ENCODE measurements at places on chromosomes 2 and 18.

DNA sequence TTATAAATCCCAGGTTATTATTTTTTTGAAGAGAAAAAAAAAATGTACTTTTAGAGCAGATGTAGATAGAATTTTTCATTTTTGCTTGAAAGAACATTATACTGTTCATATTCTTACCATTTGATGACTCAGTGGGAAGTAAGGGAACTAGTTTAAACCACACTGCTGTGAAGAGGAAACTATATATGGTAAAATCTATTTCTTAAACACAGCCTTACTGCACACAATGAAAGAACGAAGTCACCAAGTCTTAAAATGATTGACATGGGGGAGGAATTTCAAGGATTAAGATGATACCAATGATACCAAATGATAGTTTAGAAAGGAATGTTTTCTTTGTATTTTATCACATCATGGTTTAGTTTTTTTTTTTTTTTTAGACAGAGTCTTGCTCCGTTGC lies 5.0 kb downstream of the ACTR2 start:
- DNase-seq: no peak

DNA sequence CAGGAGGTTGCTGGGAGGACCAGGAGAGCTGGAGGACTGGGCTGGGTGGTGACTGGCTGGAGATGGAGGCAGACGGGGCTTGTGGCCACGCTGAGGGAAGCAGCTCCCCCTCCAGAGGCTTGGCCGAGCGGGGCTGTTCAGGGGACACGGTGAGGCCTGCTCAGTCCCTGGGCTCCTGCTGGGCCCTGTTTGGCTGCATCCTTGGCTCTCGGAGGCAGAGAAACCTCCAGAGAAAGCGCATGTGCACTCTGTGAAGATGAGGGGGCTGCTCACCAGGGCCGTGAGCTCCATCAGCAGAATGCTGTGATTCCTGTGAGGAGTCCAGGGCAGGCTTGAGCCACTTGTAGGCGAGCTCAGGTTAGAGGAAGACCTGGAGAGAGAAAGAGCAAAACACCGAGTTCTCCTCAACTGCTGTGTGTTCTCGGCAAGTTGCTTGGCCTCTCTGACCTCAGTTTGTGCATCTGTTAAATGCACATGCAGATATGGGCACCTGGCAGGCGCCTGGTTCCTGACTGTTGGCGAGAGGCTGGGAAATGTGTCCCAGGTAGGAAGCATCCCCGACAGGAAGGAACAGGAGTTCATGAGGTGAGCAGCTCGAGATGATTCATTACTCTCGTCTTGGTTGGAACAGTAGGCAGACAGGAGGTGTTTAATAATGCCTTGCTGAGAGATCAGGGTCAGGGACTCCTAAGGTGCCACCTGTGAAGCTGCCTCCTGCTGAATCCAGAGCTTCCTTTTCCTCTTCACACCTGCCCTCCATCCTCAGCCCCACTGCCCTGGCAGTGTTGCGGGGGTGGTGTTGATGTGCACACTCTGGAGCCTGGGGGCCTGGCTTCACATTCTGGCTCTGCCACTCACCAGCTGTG lies 941 bp downstream of the ZAP70 start:
- no peak for DNase-seq

GRCh38 chr18:57275111-57275510 lies 77.2 kb upstream of the ST8SIA3 start:
- DNase-seq: no peak

GRCh38 chr2:28577791-28578680 lies 82.2 kb downstream of the PLB1 start:
- no peak for DNase-seq

- DNase-seq: no peak
Observed at GRCh38 chr2:186544255-186544675, 45.6 kb upstream of the ITGAV start.

DNA sequence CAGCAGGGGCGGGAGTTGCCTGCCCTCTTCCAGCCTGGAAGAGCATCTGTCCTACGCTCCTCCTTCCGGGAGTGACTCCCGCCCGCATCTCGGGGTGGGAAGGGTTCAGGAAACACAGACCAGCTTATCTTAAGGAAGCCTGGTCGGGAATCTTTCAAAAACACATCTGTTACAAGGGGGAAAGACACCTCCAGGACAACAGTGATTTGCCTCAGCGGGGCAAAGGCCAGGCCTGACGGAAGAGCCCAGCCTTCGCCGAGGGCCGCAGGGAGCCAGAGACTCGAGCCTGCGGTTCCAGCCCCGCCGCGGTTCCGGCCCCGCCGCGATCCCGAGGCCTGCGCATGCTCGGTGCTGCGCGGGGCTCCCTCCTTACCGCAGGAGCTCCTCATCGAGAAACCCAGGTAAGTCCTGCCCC lies 38.1 kb upstream of the TGIF1 start:
- DNase-seq: peak; percentile 15

DNA sequence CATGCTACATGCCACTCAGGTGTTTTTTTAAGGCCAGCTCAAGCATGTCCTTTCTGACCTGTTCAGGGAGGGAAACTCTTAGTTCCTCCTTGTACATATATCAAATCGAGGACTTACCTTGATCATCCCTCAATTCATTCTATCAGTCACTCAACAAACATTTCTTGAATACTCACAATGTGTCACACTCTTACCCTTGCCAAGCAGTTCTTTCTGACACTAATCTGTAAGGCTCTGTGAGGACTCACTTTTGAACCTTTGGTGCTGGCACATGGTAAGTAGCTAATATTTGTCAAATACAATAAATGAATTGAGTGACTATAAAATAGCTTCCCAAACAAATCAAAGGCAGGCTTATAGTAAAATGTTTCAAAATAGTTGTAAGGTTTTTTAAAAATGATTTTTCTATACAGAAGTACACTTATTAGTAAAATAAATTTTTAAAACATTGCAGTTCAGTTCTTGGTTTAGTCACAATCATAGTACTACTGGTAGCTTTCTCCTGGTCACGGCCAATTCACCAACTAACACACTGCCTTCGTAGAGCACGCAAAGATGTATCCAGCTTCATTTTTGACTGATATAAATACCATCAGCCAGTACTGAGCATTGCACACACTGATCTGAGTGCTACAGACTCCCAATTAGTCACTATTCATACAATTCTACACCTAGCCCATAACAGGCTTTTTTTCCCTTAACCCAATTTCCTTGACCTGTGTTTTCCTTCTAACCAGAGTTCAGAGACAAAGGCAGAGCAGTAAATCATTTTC lies 50.9 kb downstream of the ZEB2 start:
- no peak for DNase-seq

DNA sequence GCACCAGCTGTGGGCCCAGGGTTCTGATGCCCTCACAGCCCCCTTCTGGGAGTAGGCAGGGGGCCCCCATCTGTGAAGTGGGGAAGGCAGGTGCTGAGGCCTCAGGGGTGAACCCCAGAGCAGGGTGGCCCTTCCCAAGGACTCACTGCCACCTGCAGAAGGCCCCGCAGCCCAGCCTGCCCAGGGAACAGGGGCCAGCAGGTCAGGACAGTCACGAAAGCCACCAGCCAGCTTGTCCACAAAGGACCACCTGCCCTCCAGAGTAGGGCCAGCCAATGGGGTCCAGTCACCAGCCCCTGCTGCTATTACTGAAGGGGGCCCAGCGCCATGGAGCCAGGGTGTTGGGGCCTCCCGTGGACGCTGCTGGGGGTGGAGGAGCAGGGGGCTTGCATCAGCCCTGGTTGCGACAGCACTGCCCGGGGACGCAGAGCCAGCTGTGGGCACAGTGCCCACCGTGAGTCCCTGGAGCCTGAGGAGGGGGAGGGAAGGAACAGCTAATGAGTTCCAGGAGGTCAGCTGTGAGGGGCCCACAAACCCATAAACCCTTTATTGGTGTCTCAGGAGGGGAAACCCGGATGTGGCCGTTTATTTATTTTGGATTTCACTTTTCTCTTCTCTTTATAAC lies 11.5 kb upstream of the SNED1 start:
- DNase-seq: no peak

DNA sequence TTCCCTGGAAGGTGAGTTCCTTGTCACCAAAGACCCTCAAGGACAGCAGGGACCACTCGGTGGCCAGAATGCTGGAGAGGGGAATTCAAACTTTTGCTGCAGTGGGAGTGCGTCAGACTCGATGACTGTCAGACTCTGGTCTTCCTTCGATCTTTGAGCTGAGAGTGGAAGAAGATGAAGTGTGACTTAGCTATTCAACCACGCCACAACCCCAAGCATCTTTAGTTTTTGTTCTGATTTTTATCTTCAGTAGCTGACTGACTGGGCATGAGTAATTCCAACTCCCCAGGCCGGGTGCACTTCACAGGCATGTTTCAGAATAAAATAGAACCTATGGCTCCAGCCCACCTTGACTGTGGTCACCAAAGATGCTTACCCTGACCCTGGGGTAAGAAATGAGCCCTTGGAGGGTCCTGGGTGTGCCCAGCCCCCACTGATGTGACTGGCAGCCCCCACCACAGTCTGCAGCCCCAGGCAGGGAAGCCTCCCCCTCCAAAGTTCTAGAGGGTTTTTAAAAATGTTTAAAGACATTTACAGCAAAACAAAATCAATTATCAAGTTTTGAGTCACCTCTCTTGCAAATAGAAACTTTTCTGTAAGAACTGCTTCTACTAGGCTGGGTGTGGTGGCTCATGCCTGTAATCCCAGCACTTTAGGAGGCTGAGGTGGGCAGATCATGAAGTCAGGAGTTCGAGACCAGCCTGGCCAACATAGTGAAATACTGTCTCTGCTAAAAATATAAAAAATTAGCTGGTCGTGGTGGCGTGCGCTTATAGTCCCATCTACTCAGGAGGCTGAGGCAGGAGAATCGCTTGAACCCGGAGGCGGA lies 24.9 kb upstream of the YWHAQ start:
- DNase-seq: no peak

DNA sequence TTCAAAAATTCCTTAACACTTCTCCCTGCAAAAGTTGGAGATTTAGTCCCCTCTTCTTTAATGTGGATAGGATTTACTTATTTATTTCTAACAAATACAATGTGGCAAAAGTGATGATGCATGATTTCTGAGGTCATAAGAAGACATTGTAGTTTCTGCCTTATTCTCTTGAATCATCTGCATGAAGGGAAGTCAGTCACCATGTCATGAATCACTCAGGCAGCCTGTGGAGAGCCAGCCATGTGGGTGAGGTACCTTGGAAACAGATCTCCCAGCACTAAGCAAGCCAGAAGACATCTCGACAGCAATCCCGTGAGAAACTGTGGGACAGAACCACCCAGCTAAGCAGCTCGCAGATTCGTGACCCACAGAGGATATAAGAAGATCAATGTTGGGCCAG lies 2.7 kb upstream of the ZC3H8 start:
- no peak for DNase-seq

GRCh38 chr2:18544171-18544570 lies 16.3 kb downstream of the RDH14 start:
- DNase-seq: no peak

DNA sequence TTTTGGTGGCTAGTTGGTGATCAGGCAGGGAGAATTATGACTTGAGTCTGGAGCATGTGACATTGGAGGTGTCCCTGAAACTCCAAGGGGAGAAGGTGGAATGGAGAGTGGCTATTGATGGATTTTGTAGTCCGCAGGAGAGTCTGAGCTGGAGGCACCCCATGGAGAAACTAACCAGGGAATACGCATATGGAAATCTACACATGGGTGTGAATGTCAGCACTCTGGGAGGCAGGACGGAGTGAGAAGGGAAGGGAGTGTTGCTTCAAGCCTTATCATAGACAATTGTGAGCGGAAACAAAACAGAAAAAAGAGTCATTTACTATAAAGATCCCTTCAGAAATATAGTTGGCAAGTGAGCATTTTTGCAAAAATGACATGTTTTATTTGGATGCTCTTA lies 667 bp upstream of the SCYGR4 start:
- DNase-seq: no peak

- no peak for DNase-seq
Observed at GRCh38 chr2:145366341-145366740, 846.4 kb upstream of the ZEB2 start.

- DNase-seq: no peak
Observed at GRCh38 chr2:43743706-43744105, 30.1 kb upstream of the DYNC2LI1 start.

GRCh38 chr2:182444170-182444569 lies 17.3 kb upstream of the PDE1A start:
- DNase-seq: no peak

DNA sequence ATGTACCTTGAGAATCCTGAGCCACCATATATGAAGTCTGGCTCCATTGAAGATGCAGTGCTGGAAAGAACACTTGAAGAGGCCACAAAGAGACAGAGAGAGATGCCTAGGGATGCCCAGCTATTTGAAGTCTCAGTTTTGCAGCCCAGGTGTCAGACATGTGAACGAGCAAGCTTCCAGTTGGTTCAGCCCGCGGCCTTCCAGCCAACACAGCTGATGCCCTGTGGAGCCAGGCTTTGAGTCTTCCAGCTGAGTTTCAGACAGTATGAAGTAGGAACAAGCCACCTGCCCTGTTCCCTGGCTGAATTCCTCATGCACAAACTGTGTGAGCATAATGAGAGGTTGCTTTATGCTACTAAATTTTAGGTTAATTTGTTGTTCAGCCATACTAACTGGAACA lies 108.8 kb downstream of the SPHKAP start:
- DNase-seq: no peak

- DNase-seq: no peak
Observed at GRCh38 chr2:239412905-239413603, 12.2 kb upstream of the HDAC4 start.

DNA sequence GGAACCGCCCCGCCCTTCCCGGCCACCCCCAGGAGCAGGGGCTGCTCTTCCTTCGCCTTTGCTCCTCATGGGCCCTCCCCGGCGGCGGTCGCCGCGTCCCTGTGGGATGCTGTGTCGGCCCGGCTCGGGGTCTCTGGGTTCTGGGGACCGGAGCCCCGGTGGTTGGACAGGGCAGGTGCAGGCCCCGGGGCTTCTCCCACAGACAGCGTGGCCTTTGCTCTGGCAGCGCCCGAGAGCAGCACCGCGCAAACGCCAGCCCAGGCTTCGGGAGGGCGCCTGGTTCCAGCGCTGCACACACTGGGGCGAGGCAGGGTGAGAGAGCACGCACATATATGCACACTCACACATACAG lies 9.0 kb upstream of the KCNG2 start:
- DNase-seq: no peak

- DNase-seq: no peak
Observed at GRCh38 chr18:75723521-75724340, 296.2 kb upstream of the SMIM21 start.

DNA sequence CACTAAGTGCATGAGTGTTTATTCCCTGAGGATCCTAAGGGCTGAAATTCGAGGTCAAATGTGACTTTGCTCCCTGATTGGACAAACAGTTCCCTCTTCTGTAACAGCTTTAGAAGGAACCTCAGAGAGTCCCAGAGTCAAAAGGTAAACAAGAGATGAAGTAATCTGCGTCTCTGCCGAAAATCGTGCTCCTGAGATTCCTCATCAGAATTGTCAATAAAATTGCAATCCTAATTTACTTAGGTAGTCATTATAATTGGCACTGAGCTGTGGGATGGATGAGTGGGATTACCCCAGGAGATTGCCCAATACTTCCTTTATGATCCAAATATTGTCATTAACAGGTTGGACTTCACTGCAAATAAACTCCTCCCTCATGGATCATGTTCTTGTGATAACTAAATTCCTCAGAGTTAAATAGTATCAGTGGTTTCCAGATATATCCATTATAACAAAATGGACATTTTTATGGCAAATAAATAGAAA lies 907 bp upstream of the SUCLG1 start:
- DNase-seq: no peak

All from memory B cell (primary cell).